ENCODE measurements at places on chromosomes 12 and 14.

GRCh38 chr12:26346736-26347135 lies 151.4 kb downstream of the SSPN start:
- DNase-seq = no peak

DNA sequence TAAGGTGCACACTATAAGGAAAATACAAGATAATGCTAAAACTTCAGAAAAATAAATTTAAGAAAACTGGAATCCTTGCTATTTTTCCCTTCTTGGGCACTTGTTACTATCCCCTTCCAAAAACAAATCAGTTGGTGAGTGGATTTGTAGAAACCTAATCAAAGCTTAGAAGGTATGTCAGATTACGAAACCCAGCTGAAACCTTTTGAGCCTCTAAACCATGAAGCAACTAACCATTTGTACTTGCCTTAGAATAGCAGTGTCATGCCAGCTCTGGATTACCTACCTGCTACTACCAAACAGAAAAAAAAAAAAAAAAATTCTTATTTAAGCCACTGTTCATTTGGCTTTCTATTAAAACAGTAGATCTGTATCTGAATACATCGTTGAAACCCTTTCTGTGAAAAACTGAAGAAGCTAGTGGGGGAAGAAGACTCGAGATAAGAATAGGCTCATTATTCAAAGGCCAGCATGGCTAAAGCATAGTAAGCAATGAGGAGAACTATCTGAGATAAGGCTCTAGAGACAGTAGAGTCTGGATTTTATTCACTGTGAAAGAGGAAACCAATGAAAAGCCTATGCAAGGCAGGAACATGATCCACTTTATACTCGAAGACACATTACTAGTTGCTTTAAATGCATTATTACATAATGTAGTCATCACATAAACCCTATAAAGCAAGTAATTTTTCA lies 30.2 kb downstream of the OSBPL8 start:
- DNase-seq = no peak

GRCh38 chr12:22396735-22397134 lies 62.2 kb upstream of the ST8SIA1 start:
- DNase-seq = no peak

GRCh38 chr12:95857156-95857555 lies 1.6 kb upstream of the SNRPF start:
- no peak for DNase-seq

DNA sequence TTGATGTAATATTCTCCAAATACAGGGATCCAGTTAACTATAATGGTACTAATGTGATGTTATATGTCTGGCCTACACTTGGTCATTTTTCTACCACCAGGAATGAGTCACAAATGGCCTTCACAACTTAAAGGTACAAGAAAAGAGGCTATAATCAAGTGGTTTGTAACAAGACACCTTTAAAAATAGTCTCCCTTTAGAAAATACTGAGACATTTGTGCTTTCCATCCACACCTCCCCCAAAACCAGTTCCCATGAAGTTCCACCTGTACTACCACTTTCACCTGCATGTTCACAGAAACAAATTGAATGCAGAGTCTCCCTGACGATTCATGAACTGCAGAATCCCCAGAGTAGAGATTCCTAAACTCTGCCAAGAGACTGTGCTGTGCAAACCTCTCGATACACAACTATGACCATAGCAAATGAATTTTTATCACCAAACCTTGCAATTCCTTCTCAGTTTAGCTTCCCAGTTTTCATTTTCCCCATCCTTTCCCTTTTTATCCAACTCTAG lies 6.0 kb downstream of the BTG1 start:
- no peak for DNase-seq

GRCh38 chr12:68114606-68115005 lies 44.9 kb downstream of the IFNG start:
- DNase-seq = no peak

- no peak for DNase-seq
Observed at GRCh38 chr12:29226616-29227015, 77.5 kb downstream of the FAR2 start.

DNA sequence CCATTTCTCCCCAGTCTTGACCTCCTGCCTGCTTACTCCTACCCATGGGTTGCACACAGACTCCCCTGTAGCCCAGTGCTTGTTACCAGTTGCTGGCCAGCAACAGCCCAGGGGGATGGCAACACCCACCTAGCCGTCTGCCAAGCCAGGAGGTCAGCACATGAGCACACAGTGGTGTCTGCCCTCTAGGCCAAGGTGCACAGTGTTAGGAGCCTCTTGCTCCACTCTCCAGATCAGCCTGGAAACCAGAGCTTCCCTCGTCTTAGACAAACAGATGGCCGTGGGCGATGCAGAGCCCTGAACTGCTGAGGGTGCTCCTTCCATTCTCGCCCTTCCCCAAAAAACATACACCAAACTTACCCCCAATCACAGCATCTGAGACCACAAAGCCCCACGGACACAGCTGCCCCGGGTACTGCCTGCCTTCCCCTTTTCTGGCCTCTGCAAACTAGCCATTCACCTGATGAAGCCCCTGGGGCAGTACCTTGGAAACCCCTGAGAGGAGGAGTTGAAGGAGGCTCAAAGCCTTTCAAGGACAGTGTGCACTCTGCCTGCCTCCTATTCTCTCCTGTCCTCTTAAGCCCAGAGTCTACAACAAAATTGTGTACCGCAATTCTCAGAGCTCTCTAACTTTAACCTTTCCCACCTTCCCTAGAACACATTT lies 1.0 kb upstream of the GPD1 start:
- no peak for DNase-seq

- peak; percentile 55 for DNase-seq
Observed at GRCh38 chr12:52203079-52203921, 11.5 kb upstream of the KRT80 start.

DNA sequence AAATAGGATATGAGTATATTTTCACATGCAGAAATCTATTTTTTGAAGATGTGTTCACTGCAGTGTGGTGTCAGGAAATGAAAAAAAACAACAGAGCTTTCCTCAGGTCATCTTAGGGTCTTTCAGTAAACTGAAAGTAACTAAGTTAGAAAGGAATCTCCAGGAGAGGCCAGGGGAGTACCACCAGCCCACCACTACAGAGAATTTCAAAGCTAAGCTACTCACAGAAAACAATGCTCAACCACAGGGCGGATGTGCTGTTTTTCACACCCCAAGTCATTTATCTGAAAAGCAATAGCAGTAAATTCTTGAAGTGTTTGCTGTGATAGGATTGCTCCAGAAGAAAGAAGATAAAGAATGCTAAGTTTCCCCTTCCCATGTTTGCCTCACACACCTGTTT lies 79.0 kb downstream of the IFNG start:
- no peak for DNase-seq

DNA sequence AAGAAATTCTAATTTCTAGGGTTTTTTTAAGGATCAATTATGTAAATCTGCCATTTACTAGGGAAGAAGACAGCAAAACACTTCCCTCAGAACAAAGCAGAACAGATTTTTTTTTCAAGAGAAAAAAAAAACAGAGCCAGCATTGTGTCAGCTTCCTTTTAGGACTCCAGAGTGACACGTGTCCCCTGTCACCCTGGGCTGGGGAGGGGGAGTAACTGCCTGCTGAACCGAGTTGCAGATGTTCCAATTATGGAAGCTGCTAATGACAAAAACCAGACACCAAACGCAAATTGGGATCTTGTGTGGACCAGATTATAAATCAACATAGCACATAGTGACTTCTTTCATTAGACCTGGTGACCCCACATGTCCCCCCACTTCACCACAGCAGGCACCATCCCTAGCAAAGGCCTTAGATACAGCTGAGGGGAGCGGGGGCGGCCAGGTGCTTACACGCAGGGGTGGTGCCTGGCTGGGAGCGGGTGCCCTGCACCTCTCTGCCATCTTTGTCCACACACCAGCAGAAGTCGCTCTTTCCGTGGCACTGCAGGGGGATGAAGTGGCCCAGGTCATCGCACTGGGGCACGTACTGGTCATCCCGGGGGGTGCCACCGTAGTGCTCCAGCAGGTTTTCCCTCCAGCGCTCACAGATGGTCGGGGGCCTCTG lies 25.4 kb downstream of the RTRAF start:
- no peak for DNase-seq

DNA sequence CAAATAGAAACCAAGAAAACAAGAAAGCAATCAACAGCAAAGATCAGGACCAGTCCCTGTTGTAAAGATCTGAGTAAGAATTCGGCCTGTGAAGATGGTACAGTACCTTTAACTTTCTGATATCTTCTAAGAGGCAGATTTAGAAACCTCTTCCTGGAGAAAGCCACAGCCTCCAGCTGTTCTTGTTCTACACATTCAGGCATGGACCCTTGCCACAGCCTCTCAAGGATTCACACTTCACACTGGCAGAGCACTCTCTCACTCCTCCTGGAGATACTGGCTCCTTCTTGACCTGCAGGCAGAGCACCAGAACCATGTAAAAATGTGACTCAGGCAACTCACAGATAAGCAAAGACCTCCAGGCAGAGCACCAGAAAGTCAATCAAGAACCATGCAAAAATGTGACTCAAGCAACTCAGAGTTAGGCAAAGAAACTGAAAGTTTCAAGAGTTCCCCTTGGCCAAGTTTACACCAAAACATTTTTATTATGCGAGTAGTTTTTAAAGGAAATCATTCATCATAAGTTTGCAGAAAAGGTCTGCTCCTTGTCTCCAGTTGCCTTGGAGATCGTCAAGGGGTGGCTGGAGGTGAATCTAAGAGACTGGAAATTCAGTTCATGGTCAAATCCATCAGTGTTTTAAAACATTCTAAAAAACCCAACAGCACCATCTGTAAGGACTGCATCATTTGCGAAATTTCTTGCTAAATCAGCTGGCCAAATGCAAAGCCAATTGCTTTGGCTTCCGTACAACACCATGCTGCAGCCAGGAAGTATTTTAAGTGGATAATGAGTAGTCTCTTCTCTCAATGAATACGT lies 119.3 kb upstream of the MDM1 start:
- DNase-seq = no peak

GRCh38 chr14:92495027-92495426 lies 18.6 kb upstream of the RIN3 start:
- no peak for DNase-seq
